NB4 (cell line): ENCODE measurements at places on chromosomes 5 and 9.

DNA sequence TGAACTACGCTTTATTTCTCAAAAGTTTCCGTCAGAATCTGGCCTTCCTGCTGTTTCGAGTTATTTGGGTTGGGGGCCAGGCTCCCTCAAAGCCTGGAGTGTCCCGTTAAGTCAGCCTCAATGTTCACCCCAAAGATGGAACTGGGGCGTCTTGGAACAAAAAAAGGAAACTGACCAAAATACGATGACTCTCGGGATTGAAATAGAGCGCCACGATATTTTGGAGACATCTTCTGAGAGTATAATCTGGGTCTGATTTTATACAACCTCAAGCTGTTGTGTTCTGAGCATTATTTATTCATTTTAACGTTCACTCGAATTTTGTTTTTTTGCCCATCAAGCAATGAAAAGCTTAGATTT is 28.1 kb downstream of the TLX3 start:
- DNase-seq: no peak

- no peak for DNase-seq
Measured at GRCh38 chr9:33341182-33341581, 50.9 kb downstream of the NFX1 start.

DNA sequence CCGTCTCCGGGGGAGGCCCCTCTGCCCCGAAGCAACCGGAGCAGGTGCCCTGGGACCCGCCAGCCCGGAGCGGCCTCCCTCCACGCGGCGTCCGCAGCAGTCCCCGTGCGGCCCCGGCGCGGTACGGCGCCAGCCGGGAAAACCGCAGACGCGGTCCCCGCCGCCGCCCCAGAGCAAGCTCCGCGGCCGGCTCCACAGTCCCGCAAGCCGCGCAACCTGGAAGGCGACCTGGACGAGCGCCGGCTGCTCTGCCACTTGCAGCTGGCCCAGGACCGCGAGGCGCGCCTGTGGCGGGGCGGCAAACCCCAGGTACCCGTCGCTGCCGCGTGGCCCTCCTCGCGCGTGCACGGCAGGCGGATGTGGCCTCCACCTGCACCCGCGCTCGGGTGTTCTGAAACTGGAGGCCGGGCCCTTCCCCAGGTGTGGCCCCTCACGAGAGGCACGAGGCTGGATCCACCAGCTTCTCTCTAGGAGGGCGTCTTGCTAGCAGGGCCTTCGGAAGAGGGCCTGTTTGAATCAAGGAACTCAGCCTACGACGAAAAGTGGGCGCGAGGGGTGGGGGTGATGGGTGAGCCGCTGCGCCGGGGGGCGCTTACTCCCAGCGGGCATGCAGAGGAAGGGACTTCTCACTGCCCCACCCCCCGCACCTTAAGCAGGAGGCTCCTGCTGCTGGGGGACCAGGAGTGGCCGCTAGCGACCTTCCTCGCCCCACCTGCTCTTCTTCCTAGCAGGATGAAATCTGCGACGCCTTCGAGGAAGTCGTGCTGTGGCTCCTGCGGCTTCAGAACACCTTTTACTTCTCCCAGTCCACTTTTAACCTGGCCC is 602 bp downstream of the CCNI2 start:
- no peak for DNase-seq

- no peak for DNase-seq
Measured at GRCh38 chr9:68728731-68729130, 23.7 kb downstream of the PIP5K1B start.
